HCEC 1CT (cell line): ENCODE measurements at places on chromosomes 11 and 22.

DNA sequence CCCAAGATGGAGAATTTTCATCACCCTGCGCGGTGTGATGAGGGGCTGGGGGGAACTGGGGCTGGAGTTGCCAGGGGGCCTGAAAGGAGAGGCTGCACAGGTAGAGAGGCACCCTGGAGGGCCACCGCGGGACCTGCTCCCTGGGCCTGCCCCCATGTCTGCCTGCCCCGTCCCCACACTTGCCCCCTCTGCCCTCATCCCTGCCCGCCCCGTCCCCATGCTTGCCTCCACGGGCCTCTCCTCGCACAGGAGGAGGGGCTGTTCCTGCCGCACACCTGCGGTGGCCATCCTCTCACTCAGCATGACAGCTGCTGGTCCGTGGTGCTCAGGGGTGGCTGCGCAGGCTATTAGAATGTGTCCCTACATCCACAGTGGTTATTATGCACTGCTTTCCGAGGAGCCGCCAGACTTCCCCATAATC lies 43.5 kb downstream of the LINC01488 start:
- no peak for DNase-seq

DNA sequence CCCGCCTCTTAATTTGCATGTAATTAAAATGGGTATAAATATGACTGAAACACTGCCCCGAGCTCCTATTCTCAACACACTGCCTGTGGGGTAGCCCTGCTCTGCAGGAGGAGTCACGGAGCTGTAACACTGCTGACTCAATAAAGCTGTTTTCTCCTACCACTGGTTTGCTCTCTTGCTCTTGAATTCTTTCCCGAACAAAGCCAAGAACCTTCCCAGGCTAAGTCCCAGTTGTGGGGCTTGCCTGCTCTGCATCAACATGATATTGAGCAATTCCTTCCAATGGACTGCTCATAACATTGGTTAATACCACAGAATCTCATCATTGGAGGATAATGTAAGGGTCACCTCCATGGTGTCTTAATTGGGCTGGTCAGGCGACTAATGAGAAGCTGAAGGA lies 114.4 kb downstream of the FBXO7 start:
- no peak for DNase-seq

DNA sequence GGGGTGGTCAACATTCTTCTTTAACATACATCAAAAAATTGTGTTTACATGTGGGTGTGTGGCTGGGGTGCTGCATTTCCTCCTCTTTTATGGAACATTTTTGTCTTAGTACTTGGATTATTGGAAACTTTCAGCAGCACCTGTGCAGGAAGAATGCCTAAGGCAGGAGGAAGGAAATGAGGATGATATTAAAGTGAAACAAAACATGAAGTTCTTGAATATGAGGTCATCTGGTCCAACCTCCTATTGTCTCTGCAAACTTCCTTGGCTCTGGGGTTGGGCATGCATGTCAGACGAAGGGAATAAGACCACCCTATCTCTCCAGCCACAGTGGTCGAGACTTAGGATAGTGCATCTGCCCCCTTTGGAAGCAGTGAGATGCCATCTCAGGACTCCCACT lies 20.6 kb upstream of the OR9Q1 start:
- no peak for DNase-seq

DNA sequence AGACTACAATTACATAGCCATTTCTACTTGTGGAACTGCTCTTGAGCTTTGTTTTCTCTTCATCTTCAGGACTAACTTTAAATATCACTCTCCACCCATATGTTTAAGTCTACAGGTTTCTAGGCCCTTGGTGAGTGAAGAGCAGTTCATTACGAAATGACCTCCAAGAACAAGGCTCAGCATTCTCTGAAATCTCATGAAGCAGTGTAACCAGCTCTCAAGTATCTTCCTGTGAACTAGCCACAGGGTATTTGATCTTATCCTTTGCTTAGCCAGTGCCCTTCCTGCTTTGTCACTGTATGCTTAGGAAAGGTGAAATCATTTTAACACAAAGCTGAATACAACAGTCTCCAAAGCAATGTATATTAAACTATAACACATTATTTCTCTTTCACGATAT lies 20.4 kb upstream of the LYVE1 start:
- DNase-seq, result no peak

DNA sequence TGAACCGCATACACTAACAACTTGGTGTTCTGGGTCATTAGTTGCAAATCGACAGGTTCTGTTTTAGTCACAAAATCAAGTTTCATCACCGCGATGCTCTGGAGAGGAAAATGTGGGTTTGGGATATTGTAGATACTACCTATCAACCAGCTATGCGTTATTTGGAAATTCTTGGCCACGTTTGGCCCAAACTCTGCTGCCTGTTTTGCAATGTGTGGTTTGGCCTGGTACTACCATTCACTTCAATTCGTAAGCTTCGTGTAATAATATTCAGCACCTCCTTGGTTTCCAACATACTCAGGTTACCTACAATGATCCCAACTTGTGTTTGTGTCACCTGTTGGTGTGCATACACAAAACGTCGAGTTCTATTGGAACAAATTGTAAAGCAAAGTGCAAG lies 16.2 kb upstream of the ACER3 start:
- DNase-seq, result no peak

DNA sequence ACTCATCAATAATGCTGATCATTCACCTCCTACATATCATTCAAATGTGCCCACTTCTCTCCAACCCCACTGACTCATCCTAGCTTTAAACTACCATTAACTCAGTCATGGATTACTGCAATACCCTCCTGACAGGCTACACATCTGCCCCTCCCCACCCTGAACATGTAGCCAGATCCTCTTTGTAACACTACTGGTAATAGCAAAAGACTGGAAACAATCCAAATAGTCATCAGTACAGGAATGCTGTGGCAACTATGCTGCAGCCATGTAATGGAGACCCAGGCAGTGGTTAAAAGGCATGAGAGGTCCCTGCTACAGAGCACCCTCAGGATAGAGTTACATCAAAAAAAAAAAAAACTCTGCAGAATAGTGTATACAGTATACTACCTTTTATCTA lies 16.6 kb downstream of the SLC43A3 start:
- peak; percentile 89 for DNase-seq

GRCh38 chr11:119721129-119722120 lies 7.6 kb downstream of the NECTIN1 start:
- DNase-seq, result no peak

GRCh38 chr22:38709306-38709705 lies 3.6 kb downstream of the GTPBP1 start:
- DNase-seq, result no peak

- no peak for DNase-seq
These were observed 9.0 kb upstream of the KCNJ11 start for GRCh38 chr11:17397311-17398002.

- no peak for DNase-seq
These were observed 109.3 kb downstream of the ARFGAP2 start for GRCh38 chr11:47067401-47067800.

GRCh38 chr11:14587258-14587657 lies 56.3 kb upstream of the PDE3B start:
- no peak for DNase-seq
